PC-9 (cell line): ENCODE measurements at places on chromosomes 12 and 14. TPM values are rescaled to one million over a fixed set of nuclear protein-coding genes. Genes with fewer than 3 reads are reported as not detected.
A peak's percentile ranks its signal among the peaks of the same experiment; 100 is the strongest.

DNA sequence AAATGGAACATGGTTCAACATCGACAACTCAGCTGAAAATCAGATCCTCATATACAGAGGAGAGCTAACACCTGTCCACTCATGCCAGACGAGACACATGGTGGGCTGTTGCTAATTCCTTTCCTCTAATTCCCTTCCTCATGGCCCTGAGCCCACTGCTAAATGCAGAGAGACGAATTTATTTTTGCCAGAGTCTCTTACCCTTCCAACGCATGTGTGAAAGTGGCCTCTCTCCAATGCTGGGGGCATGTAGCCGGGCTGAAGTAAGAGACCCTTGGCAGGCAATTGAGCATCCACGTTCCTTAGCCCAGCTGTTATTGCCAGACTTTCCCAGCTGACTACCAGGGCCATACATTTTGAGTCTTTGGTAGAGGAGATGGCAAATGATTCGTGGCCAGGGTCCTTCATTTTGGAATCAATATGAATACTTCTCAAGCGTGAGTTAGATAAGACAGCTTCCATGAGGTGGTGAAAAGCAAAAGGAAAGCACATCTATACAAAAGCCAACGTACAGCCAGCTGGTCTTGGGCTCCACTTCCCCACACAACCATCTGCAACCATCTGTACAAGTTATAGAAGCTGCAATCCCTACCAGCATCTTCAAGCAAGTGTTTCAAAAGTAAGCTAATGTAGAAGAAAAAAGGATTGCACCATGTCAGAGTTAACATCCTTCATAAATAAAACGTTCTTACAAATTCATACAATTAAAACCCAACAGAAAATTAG is 28.6 kb downstream of the CORO1C start:
- H3K36me3 ChIP-seq = peaks cover 22% of the 10 kb centered on the region
- no peak for DNase-seq
- no peak overlapping the region for H3K4me3 ChIP-seq
- no peaks in the 10 kb centered on the region for H3K4me1 ChIP-seq
- no peak overlapping the region for H3K27ac ChIP-seq

- H3K4me1 ChIP-seq = peaks cover 20% of the 10 kb centered on the region
- no peak for DNase-seq
- no peak overlapping the region for H3K4me3 ChIP-seq
Observed at GRCh38 chr14:54317391-54317790, 79.4 kb upstream of the CDKN3 start.

- H3K4me3 ChIP-seq = no peak overlapping the region
- no peaks in the 10 kb centered on the region for H3K27me3 ChIP-seq
- H3K36me3 ChIP-seq = no peaks in the 10 kb centered on the region
- DNase-seq = no peak
- no peaks in the 10 kb centered on the region for H3K4me1 ChIP-seq
Observed at GRCh38 chr12:77042833-77043232, 22.5 kb downstream of the E2F7 start.

DNA sequence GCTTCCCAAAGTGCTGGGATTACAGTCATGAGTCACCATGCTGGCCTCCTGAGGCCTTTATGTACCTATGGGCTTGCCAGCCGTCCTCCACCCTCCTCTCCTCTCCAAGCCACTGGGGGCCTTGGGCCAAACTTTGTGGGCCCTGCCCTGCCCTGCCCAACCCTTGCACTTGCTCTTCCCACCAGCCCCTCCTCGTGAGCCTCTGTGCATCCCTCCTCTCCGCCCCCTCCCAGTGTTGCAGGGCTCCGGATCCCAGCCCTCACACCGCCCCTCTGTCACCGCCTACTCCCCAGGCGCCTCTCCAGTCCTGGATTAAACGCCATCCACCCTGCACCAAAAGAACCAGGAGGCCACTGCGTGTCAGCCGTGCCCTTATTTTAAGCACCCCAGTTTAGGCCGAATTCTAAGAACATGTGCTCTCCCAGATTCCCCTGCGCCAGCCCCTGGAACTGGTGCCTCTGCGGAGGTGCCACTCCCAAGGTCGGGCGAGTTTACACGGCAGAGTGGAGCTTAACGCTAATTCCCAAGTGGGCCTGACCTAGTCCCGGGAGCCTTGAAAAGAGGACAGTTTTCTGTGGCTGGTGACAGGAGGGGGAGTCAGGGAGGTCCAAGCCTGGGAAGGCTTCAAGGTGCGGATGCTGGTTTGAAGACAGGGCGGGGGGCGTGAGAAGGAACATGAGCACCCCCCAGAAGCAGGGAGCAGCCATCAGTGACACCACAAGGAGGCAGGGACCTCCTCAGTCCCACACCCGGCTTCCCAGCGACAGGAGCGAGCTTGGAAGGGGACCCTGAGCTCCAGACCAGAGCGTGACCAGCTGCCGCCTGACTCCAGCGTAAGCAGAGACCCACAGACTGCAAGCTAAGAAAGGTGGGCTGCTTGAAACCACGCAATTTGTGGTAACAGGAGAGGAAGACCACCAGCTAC is 21.2 kb upstream of the CDCA4 start:
- no peak overlapping the region for H3K27ac ChIP-seq
- H3K36me3 ChIP-seq = no peaks in the 10 kb centered on the region
- H3K4me3 ChIP-seq = no peak overlapping the region

DNA sequence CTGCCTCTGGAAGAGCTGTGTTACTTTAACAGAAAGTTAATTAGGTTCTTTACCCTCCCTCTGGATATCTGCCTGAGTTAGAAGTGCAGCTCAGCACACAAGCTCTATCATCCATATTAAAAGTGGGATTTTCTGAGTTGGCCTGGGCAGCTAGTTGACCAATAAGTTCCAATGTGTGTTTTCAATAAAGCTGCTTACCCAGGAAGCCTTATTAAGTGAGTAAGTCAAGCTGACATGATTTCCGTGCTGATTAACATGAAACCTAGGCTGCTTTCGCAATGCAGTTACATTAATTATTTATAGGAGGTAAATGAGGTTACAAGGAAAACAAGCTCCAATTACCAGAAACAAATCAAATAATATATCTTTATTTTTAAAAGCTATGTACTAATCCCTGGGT is 4.8 kb downstream of the NEUROD4 start:
- DNase-seq = no peak
- peaks cover 6% of the 10 kb centered on the region for H3K27me3 ChIP-seq
- H3K36me3 ChIP-seq = no peaks in the 10 kb centered on the region
- no peaks in the 10 kb centered on the region for H3K4me1 ChIP-seq
- H3K4me3 ChIP-seq = no peak overlapping the region

GRCh38 chr12:108747563-108747962 is 16.2 kb upstream of the CORO1C start:
- H3K27me3 ChIP-seq = no peaks in the 10 kb centered on the region
- no peak overlapping the region for H3K27ac ChIP-seq
- no peak for DNase-seq

LALBA gene
- not detected in 2 replicates for total RNA-seq

GRCh38 chr14:50041980-50042379 is 74.4 kb downstream of the VCPKMT start:
- no peak for DNase-seq
- H3K27ac ChIP-seq = peak overlapping the region; percentile 98
- H3K36me3 ChIP-seq = no peaks in the 10 kb centered on the region
- no peaks in the 10 kb centered on the region for H3K27me3 ChIP-seq
- H3K4me1 ChIP-seq = peaks cover 90% of the 10 kb centered on the region
- no peak overlapping the region for H3K4me3 ChIP-seq

DNA sequence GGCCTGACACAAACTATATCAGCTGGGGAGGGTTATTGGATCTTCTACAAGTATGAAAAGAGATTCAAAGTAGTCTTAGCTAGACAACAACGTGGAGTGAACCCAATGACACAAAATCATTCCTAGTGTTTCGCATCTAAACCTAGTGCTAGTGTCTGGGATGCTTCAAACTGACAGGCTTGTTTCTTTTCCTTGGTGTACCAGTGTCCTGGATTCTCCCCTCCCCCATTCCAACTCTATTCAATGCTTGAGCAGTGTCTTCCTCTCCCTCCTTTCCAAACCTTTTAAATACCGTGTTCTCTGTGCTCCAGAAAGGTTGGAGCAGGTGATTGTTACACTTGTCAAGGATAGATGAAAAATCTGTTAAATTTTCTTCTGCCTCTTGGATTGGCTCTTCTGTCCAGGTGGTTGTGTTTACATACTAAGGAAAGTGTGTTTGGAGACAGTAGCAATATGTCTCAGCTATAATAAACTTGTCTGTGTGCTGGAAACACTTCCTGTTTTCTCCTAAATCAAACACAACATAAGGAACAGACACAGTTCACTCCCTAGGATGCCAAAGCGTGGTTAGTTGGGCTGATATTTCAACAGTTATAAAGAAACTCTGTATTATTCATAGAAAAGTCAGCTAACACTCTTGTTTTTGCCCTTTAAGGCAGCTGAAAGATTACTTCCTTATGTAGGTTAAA is 14.4 kb upstream of the GUCY2C start:
- H3K4me1 ChIP-seq = peaks cover 7% of the 10 kb centered on the region; the same call in 1 of the 2 replicates
- no peaks in the 10 kb centered on the region for H3K27me3 ChIP-seq
- H3K36me3 ChIP-seq = no peaks in the 10 kb centered on the region
- no peak overlapping the region for H3K27ac ChIP-seq
- H3K4me3 ChIP-seq = no peak overlapping the region

GRCh38 chr12:18421867-18422266 is 160.5 kb downstream of the PIK3C2G start:
- no peaks in the 10 kb centered on the region for H3K27me3 ChIP-seq
- H3K36me3 ChIP-seq = no peaks in the 10 kb centered on the region
- no peak overlapping the region for H3K27ac ChIP-seq

DNA sequence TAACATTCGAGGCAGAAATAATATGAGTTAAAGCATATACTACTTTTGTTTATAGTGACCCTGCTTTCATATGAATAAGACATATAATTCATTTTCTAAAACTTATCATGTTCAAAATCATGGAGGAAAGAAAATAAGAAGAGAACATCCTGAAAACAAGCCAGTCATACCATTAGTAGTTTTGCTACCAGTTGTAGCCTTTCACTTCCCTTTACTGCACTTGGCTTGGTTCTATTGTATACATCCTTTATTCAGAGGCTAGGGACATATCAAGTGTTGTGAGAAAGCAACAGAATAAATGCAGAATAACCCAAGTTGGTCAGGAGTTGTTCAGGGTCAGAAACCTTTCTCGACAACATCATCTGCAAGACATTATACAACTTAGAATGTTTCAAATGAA is 598.7 kb downstream of the SOX5 start:
- no peaks in the 10 kb centered on the region for H3K4me1 ChIP-seq
- no peak for DNase-seq
- no peaks in the 10 kb centered on the region for H3K36me3 ChIP-seq
- H3K27me3 ChIP-seq = no peaks in the 10 kb centered on the region
- H3K4me3 ChIP-seq = no peak overlapping the region
- H3K27ac ChIP-seq = no peak overlapping the region
